ENCODE measurements at places on chromosomes 2 and 18.

DNA sequence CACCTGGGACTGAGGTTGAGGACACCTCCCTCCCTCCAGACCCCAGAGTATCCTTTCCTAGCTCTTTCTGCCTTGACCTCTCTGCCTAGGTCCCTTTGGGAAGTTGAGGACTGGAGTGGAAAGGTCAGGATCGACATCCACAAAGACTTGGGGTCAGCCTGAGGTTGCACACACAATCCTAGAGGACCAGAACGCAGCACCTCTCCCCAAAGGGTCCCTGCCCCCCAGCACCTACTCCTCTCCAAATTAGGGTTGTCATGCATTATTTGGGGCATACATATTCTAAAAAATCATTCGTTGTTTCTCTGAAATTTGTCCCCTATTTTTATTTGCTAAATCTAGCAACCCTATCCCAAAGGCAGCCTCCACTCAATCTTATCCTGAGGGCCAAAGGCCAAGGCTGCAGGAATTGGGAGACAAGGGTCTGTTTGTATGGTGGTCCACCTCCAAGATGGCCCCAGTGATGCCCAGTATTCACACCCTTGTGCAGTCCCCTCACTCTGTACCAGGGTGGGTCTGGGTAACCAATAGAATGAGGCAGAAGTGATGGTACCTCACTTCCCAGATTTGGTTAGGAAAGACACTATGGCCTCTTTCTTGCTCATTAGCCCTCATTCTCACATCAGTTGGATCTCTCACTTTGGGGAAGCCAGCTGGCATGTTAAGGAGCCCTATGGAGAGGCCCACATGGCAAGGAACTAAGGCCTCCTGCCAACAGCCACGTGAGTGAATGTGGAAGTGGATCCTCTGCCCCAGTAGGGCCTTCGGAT lies 3.5 kb upstream of the CHRNG start:
- DNase-seq, result no peak

DNA sequence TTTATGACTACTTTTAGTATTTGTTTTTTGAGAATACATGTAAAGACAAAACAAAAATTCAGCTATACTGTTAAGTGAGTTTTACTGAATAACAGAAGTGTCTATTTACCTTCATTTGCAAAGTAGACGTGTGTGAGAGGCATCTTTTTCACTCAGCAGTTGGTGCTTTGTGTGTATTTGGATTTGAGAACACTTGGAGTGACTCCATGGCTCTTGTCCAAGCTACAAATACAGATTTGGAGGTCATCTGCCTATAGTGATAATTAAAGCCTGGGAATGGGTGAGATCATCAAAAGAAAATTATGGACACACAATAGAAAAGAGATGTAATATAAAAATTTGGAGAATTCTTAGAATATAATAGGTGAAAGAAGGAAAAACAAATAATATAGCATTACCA lies 6.2 kb downstream of the NAB1 start:
- DNase-seq, result no peak

GRCh38 chr18:76621782-76622495 lies 126.9 kb upstream of the ZNF516 start:
- no peak for DNase-seq

DNA sequence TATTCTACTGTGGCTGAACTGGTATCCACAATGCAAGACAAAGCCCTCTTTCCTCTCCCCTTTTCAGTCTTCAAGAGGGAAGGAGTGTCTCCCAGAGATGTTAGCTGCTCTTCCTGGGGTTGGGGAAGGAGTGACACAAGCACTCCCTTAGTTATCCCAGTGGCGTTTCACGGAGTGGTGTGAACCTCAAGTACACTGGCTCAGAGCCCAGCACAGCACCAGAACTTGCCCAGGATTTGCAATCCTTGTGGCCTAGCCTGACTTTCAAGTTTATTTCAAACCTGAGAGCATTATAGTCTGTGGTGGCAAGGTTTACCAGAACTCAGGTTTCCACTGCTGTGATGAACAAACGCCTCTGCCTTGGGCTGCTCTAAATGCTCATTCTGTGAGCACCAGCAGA lies 162.5 kb downstream of the CCDC102B start:
- DNase-seq, result no peak

- DNase-seq, result no peak
Observed at GRCh38 chr2:125559186-125559585, 1096.8 kb upstream of the GYPC start.

- DNase-seq, result no peak
Observed at GRCh38 chr2:122754561-122754960, 999.1 kb downstream of the TSN start.

- DNase-seq, result no peak
Observed at GRCh38 chr2:99448556-99448955, 41.3 kb downstream of the REV1 start.

DNA sequence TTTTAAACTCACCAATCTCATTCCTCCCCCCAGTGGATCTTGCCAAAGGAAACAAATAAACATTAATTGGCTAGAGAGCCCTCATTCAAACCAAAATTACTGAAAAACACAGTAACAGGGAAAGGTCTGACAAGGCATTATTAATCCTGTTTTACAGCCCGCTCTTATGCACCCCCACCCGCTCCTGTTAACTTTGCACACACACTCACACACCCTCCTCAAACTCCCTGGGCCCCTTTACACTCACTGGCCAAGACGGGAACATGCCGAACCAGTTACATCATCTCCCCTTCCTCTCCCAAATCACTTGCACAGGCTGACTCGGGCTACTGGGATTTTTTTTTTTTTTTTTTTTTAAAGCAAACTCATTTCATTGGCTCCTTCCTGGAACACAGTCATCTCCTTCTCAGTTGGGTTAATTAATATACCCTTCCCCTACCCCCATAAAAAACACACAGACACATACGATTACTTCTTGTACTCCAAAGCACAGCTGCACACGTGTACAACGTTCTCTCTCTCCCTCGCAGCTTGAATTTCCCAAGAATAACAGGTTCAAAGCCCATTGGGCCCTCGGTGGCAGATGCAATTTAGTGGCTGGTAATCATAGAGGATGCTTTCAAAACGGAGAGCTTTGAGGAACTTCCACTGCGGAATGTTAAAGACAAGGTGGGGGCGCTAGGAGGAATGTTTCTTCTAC lies 31.8 kb downstream of the KLF7 start:
- DNase-seq, result no peak

- DNase-seq, result no peak
Observed at GRCh38 chr2:172510088-172510487, 45.8 kb upstream of the PDK1 start.

GRCh38 chr2:201344663-201345366 lies 12.3 kb downstream of the FLACC1 start:
- DNase-seq, result no peak

- no peak for DNase-seq
Observed at GRCh38 chr18:77209587-77209986, 40.1 kb upstream of the GALR1 start.

DNA sequence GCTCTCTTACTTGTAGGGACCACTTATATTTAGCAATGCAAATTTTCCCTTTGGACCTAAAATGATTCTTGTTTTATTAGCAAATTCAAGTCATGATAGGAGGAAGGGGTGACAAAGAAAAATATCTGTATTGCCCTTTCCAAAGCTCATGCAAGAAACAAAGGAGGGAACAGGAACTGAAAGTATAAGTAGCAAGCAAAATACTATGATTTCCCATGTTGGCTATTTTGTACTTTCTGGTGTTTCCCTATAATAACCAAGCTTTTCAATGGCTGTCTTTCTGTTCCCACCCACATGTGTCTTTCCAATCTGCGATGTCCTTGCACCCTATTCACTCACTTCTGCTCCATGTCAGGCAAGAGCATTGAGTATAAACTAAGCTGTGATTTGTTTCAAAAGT lies 279.7 kb downstream of the RNF144A start:
- DNase-seq, result no peak

DNA sequence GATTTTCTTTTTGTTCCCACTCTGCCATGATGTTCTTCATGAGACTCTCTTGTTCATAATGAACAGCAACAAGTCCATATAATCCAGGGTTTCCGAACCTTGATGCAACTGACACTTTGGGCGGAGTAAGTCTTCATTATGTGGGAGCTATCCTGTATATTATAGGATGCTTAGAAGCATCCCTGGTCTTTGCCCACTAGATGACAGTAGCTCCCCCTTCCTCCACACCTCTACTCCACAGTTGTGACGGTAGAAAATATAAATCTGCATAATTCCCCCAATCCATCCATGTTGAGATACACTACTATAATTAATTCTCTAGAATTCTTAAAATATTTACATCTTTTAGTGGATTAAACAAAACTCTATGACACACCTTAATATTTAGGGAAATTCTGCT lies 482.2 kb upstream of the CELF4 start:
- DNase-seq, result no peak

DNA sequence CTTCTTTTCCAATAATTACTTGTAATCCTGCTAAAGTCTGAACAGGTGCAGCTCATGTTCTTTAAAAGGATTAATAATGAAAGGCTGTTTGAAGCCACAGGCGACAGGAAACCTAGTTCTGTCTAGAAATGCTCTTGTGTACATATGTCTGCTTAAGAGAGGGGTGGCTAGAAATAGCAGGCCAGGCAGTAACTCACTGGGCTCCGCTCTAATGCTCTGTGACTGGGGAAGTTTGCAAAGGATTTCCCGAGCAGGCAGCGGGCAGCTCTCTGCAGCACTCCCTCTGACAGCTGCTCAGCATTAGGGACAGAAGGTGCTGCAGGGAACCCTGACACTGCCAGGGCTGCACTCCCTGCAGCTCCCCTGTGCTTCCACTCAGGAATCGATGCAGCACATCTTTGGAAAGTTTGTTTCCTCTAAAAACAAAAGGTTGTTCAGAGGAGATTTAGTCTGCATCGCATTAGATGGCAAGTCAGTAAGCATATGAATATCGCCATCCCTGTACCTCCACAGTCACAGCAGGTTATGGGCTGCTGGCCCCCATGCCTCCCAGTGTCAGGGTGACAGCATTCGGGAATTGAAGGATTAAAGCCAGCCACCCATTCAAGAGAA lies 33.1 kb upstream of the TTC39C start:
- no peak for DNase-seq

GRCh38 chr18:79136742-79137141 lies 67.5 kb downstream of the ATP9B start:
- DNase-seq, result no peak

- no peak for DNase-seq
Observed at GRCh38 chr18:73944715-73945114, 202.9 kb downstream of the FBXO15 start.

DNA sequence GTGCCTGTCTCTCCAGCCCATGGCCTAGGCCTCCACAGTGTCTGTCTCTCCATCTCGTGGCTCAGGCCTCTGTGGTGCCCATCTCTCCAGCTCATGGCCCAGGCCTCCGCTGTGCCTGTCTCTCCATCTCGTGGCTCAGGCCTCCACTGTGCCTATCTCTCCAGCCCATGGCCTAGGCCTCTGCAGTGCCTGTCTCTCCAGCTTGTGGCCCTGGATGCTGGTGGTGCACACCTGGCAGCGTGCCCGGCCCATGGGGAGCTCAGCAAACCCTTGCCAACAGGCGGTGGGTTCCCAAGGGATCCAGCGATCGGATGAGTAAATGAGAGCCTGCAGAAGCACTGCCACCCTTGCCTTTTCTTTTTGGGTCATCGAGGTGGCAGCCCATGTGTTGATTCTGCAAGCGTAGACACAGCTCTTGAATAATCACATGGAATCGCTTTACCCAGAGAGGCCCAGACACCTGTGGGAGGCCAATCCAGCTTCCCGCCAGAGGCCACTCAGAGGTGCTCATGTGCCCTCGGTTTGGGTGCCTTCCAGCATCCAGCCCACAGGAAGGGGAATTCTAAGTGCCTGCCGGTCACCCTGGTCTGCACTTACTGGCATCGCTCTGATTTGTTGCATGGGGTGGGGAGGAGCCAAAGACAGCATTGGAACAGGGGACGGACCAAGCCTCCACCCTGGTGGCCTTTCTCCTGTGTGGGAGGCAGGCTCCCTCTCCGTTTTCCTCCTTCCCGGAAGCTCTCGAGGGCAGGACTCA lies 101.8 kb upstream of the HDAC4 start:
- DNase-seq, result no peak

DNA sequence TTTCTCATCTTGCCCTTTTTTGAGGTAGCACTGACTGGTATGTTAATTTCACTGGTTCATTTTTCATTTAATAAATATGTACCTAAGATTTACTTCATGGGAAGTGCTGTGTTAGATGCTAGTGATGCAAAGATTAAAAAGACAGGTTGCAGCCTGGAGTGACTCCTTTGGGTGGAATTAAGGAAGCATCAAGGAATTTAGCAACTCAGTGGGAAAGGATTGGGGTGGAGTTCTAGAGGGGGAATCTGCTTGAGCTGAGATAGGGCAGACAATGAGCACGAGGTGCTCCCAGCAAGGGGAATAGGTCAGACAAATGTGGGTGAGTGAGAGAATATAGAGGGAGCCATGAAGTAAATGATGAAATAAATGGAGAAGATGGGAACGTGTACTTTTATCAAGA lies 57.0 kb downstream of the LYPD6 start:
- DNase-seq, result no peak

DNA sequence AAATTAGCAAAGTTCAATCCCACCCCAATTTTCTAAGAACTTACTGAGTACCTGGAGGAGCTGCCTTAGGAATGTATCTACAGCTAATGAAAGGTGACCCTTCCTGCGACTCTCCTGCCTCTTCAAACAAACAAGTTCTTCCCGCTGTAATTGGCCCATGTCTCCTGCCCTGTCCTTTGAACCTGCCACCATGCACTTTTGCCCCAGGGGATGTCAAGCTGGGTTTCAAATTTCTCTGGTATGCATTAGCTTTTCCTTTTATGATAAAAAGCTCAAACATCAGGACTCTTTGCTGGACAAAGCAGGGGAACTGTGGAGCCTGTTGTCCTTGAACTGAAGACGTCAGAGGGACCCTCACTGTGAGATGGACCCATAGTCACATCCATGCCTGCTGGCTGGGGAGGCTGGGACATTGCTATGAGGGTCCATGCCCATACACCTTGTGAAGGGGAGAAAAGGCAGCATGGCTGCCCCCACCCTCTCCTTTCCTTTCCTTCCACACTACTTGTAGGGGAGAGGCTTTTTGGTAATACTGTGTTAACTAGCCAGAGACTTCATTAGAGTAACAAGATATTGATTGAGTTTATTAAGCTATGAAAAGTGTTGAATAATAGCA lies 210.7 kb upstream of the COPS8 start:
- no peak for DNase-seq

DNA sequence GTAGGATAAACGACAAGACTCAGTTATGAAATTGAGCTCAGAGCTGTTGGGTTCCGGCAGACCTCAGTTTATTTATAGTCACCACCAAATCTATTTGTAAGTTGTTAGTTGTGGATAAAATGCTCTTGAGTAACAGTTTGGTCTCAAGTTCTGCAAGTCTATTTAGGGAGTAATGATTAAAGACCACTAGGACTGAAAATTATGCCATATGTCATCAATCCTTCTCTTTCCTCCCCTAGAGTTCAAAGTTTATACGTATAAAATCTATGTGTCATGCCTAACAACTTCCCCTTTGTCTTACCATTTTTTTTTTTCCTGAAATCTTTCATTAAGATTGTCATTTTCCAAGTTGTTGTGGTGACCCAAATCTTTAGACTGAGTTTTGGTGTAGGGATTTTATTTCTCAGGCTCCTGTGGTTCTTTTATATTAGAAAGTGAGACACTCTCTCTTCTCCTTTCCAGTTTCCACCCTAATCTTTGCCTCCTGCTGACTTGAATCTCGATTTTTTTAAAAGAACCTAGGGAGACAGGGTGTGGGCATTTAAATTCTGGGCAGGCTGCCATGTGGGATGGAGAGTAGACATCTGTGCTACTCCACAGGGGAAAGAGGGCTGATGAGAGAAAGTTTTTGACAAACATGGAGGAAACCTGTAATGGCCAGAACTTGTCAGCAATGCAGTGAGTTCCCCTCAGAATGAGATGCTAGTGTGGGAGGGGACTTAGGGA lies 51.0 kb downstream of the LAMA3 start:
- DNase-seq, result no peak
